AG04450 (cell line): ENCODE measurements at places on chromosomes 13 and 19.

GRCh38 chr19:6514089-6514488 lies 12.0 kb upstream of the TUBB4A start:
- DNase-seq: no peak

GRCh38 chr13:25177012-25177411 lies 4.9 kb upstream of the AMER2 start:
- no peak for DNase-seq

GRCh38 chr13:66509175-66509574 lies 721.0 kb downstream of the PCDH9 start:
- DNase-seq: no peak

DNA sequence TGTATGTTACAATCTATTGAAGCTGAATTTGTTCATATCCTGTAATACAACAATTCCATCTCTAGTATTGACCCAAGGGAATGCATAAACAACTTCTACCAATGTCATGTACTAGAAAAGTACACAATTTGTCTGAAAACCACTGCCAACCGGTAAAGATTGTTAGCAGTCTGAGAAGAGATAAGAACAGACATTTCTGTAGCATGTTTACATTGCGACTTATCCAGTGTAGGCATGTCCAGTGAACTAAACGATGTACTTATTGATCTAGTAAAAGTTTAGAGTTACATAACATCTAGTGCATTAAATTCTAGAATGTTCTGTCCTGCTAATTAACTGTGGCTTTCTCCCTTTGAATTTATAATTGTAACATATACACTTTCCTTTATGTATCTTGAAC lies 425.9 kb downstream of the SLITRK6 start:
- DNase-seq: no peak

GRCh38 chr19:18657590-18658365 lies 20.9 kb downstream of the KLHL26 start:
- DNase-seq: peak; percentile 45

- no peak for DNase-seq
Measured at GRCh38 chr13:20775961-20776360, 2.2 kb upstream of the EEF1AKMT1 start.

DNA sequence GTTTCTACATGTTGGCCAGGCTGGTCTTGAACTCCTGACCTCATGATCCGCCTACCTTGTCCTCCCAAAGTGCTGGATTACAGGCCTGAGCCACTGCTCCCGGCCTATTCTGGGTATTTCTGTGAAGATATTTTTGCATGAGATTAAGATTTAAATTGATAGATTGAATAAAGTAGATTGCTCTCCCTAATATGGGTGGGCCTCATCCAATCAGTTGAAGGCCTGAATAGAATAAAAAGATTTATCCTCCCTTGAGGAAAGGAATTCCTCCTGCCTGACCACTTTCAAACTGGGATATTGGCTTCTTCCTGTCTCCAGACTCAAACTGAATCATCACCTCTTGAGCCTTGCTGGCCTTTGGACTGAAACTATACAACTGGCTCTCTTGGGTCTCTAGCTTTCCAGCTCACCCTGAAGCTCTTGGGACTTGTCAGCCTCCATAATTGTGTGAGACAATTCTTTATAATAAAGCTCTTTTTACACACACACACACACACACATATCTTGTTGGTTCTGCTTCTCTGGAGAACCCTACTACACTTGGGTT lies 36.1 kb upstream of the CXCL17 start:
- no peak for DNase-seq

DNA sequence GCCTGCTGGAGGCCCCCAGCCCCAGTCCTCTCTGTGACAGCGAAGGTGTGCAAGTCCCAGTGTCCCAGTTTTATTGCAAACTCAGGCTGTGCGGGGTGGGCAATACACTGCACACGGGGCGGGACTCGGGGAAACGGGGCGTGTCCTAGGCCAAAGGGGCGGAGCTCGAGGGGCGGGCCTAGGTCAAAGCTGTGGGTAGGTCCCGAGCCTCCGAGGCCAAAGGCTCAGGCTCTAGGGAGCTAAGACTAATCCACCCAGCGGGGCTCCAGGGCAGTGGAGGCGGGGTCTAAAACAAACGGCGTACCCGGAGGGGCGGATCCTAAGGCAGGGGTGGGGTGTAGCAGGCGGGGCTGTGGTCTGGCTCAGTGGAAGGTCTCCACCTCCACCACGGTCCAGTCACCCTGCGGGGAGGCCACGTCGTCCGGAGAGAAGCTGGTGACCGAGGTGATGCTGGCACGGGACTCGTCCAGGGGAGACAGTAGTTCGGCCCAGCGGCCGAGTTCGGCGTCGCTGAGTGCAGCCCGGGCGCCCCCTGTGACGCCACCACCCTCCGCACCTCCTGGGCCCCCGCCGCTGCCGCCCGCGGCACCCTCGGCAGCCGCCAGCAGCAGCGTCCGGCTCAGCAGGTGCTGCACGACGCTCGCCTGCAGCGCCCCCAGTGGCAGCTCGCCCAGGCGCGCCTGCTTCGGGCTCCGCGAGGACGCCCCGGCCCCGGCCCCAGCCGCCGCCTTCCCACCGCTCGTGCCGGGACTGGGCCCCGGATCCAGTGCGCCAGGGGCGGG lies 5.3 kb downstream of the PRR36 start:
- no peak for DNase-seq

GRCh38 chr19:41442473-41443355 lies at the start of gene ERICH4:
Gene ERICH4 (plus strand): TSS chr19:41443156. CDS start chr19:41443170, 14 bp downstream.
- no peak for DNase-seq

DNA sequence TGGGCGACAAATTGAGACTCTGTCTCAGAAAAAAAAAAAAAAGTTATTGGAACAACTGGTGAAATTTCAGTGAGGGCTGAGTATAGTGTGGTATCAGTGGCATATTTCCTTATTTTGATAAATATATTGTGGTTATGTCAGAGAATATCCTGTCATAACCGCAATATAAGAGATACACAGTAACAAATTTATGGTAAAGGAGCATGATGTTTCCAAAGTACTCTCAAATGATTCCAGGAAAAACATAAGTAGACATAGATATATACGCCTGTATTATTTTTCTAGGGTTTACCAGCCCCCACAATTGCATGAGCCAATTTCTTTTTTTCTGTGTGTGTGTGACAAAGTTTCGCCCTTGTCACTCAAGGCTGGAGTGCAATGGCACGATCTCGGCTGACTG lies 5.7 kb upstream of the C5AR1 start:
- DNase-seq: no peak

- DNase-seq: no peak
Measured at GRCh38 chr19:31534786-31535657, 185.8 kb upstream of the TSHZ3 start.

- DNase-seq: no peak
Measured at GRCh38 chr19:14428882-14429416, 4.2 kb upstream of the PKN1 start.

DNA sequence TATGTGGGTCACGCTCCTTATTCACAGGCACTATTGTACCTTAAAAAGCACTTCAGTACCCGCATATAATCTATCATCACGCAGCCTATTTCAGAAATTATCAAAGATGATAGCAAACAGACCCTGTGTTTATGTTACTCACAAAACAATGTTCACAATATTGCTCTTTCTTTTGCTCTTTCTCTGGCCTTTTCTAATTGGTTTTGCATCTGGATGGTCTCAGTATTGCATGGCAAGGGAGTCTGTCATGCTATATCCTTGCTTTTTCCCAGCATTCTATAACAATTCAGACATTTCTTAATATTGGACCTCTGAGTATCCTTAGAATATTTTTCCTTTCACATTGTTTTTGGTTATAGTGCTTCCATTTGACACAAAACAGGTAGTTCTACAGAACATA lies 541.8 kb upstream of the KLF12 start:
- DNase-seq: no peak

DNA sequence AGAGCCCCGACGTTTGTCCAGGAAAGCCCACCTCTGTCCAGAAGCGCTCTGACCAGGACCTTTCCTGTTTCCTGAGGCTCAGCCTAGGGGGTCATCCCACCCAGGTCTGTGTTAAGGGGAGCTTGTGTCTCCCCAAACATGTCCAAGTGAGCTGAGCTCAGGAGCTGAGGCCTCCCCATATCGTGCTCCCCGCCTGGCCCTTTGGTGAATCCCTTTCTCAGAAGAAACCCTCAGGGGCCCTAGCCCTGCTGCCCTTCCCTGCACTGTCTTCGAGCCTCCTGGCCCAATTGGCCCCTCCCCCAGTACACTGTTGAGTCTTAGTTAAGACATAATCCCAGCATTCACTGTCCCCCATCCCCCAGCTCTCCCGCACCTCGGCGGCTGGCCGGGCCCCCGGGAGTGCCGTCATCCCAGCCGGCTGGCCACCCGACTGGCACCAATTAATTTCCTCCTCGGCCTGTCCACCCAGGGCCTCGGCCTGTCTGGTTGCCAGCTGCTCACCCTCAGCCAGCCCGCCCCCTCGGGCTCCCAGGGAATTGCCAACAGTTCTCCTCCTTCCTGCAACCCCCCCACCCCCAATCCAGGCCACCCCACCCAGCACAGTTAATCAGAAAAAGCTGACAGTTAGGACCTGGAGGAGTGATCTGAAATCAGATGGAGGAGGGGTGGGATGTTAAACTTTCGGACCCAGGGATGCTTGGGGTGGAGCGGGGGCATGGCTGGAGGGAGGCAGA lies 13.6 kb downstream of the IER2 start:
- DNase-seq: peak; percentile 67

DNA sequence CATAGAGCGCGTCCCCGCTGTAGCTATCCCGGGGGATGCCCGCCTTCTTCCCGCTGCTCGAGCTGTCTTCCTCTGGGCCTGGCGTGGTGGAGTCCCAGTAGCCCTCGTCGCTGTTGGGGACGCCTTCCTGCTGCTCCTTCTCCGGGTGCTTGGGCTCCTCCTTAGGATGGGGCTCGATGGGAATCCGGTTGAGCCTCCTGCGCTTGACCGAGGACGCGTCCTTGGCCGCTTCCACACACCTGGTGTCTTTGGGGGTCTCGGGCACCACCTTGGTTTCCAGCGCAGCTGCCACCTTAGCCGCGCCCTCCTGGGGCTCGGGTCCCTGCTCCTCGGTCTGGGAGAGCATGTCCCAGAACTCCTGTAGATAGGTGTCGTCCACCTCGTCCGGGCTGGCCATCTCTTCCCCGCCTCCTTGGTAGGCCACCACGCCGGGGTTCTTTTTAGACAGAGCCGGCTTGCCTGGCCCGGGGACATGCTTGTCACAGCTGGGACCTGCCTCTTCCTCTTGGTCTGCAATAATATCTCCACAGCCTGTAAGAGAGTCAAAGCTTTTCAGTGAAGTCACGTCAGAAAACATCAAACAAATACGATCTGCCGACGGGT lies 2.0 kb downstream of the AMER2 start:
- no peak for DNase-seq

GRCh38 chr13:23766939-23767338 lies 122.3 kb downstream of the MIPEP start:
- no peak for DNase-seq

DNA sequence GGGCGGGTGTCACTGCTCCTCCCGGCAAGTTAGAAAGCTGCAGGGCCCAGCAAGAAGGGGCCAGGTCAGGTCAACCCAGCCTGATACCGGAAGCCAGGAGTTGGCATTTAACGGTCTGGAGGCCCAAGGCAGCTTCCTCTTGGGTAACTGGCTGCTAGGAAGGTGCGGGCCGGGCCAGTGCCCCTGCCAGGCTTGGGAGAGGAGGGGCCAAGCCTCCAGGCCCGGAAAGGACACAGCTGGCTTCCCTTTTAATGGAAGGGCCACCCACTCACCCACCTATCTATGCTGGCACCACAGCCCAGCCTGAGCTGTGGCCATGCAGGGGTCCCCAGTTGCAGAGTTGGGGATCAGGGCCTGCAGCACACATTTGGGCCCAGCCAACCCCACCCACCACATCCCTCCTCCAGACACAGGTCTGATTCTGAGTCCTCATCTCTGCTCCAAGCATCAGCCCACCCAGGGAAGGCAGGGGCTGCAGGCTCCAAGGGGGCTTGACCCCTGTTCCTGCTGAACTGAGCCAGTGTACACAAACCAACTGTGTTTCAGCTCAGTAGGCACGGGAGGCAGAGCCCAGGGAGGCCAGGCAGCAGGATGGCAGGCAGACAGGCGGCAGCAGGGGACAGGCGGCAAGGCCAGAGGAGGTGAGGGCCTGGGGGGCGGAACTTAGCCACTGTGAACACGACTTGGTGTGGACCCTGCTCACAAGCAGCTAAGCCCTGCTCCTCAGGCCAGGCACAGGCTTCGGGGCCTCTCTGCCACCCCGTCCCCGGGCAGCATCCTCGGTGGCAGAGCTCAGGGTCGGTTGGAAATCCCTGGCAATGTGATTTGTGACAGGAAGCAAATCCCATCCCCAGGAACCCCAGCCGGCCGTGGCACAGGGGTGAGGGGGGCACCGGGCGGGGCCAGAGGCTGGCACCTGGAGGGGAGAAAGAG lies 40.8 kb downstream of the ZSWIM4 start:
- no peak for DNase-seq

DNA sequence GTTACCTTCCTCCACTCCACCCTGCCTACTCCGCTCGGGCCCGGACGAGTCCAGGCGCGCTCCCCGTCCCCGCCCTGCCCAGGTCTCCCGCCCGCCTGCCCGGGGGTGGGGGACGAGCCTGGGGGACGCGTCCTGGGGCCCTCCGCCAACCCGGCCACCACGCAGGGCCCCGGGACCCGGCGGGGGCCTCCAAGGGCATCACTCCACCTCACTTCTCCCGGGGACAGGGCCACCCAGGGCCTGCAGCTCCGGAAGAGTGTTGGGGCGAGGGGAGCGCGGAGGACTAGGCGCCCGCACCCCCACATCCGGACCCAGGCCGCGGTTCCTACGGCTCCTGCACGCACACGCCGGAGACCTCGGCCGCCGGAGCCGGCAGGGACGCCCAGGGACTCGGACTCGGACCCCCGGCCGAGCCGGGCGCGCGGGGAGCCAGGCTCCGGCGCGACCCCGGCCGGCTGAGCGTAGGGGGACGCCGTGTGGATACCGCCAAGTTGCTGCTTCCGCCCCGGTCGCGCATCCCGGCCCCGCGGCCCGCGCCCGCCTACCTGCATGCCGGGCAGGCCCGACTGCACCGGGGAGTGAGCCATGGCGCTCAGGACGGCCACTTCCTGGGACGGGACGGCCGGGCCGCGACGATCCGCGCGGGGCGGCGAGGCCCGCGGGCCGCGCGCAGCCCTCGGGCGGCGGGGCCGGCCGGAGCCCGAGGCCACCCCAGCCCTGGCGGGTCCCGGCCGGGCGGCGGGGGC lies 534 bp downstream of the STK24 start:
- DNase-seq: no peak

GRCh38 chr13:78958006-78958405 lies 299.1 kb upstream of the OBI1 start:
- no peak for DNase-seq

DNA sequence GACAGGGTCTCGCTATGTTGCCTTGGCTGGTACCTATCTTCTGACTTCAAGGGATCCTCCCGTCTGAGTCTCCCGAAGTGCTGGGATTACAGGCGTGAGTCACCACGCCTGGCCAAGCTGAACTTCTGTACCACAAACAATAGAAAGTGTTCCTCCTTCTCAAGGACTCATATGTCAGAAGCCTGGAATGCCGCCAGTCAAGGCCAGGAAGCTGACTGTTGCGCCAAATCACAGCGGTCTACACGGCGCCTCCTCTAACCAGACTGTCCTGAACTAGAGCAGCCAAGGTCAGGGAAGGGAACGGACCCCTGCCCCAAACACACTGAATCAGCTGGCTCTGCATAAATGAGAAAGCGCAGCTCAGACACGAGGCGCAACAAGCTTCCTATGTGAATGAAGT lies 14.6 kb downstream of the RAB20 start:
- peak; percentile 57 for DNase-seq
